ENCODE measurements at places on chromosomes 11 and 22.

- no peak for DNase-seq
Measured at GRCh38 chr22:49951986-49952896, 8.3 kb upstream of the PIM3 start.

- no peak for DNase-seq
Measured at GRCh38 chr11:47106798-47107411, 69.8 kb downstream of the ARFGAP2 start.

GRCh38 chr11:124200671-124201070 lies 17.5 kb downstream of the OR10D3 start:
- DNase-seq = no peak

DNA sequence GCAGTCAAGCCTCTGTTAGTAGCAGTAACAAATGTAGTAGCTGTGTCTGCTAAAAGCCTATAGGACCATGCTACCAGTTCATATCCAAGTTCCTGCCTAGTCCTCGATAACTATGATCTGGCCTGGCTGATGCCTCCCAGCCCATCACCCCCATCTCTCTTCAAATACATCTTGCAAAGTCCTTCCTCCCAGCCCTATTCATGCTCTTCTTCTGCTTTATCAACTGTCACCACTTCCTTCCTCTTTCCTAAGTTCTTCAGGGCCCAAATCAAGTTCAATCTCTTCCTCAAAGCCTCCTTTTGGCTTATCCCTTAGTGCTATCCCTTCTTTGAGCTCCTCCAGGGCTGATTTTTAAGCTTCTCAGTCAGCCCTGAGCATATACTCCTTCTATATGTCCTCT lies 150.9 kb upstream of the THY1 start:
- DNase-seq = no peak

DNA sequence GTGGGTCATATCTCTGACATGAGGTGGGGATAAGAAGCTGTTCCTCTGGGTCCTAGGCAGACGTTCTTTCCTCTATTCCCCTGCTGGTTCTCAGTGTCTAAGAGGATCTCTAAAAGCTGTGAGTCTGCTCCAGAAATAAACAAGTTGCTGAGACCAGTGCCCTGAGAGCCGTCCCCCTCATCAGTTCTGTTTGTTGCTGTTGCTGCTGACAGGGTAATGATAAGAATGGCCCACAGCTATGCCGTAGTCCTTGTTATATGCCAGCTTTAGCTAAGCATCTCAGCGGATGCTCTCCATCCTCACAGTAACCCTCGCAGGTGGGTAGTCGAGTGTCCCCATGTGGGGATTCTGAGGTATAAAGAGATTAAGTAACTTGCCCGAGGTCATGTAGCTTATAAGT lies 23.5 kb upstream of the ST14 start:
- DNase-seq = no peak

DNA sequence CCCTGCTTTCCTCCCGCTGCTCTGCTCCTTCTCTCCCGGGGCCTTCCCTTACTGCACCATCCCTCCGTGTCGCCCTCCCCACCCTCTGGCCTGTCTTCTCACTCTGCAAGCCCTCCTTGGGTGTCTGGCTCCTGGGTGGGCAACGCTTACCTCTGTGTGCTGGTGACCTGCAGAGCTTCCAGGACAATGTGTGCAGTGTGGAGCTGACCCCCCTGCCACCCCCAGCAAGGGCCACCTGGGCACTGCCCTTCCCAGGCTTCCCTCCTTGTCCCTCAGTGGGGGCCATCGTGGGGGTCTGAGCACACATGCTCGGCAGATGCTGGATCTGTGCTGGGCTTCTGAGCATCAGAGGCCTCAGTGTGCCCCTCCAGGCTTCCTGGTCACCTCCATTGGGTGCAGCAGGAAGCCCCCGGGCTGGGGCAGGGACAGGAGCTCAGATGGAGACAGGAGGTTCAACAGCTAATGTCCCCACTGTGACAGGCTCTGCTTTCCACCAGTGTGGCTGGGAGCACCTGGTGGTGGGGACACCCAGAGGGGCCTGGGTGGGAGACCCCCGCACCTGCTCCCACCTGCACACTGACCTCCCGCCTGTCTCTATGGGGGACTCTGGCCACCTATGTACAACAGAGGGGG lies 7.8 kb upstream of the BRSK2 start:
- no peak for DNase-seq

DNA sequence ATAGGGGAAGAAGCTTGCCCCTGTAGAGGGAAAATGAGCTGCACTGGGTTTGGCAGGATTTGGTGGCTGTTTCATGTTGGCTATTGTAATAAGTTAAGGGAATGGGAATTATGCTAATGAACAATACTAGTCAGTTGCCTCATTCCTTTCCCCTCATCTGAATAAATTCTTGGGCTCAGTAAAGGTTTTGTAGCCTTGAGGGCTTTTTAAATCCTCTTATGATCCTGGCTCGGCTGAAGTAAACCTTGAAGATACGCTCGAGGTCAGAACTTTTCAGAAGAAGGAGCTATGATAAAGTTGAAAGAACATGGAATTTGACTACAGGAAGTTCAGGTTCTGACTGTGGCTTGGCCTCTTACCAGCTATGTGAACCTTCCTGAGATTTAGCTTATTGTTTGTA lies 448.7 kb downstream of the RAB38 start:
- no peak for DNase-seq

- no peak for DNase-seq
Measured at GRCh38 chr22:11598492-11599440, 3929.2 kb upstream of the OR11H1 start.

GRCh38 chr22:21861851-21862250 lies 5.6 kb downstream of the MAPK1 start:
- no peak for DNase-seq

- DNase-seq = no peak
Measured at GRCh38 chr11:47348859-47349258, 3.6 kb downstream of the MYBPC3 start.

- no peak for DNase-seq
Measured at GRCh38 chr11:57626895-57627294, 22.8 kb downstream of the YPEL4 start.

GRCh38 chr11:17725174-17725573 lies 5.8 kb downstream of the MYOD1 start:
- no peak for DNase-seq

DNA sequence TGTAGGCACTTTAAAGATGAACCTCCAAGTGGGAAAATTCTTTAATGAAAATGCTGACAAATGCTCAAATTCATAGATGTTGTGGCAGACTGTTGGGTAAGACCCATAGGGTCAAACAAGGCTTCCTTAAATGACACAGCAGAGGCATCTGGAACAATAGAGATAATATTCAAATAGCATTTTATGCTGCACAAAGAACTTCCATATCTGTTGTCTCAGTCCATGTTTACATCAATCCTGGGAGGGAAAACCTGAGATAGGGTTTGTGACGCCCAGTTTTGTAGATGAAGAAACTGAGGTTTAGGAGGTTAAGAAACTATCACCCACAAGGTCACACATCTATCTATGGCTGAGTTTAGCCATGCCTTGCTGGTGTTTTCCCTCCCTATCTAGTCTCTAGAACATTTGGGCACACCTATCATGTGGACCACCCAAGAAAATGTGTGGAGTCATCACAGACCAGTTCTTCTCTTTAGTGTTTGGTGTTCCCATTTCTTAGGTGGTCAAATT lies 106.4 kb downstream of the EHF start:
- DNase-seq = no peak

GRCh38 chr11:75938543-75938942 lies 123.5 kb downstream of the UVRAG start:
- no peak for DNase-seq

GRCh38 chr11:119149018-119149785 lies at the start of gene ABCG4:
TSS of gene ABCG4 (plus strand) at chr11:119149052. CDS start at chr11:119149966, 914 bp downstream.
- DNase-seq = peak; percentile 12

DNA sequence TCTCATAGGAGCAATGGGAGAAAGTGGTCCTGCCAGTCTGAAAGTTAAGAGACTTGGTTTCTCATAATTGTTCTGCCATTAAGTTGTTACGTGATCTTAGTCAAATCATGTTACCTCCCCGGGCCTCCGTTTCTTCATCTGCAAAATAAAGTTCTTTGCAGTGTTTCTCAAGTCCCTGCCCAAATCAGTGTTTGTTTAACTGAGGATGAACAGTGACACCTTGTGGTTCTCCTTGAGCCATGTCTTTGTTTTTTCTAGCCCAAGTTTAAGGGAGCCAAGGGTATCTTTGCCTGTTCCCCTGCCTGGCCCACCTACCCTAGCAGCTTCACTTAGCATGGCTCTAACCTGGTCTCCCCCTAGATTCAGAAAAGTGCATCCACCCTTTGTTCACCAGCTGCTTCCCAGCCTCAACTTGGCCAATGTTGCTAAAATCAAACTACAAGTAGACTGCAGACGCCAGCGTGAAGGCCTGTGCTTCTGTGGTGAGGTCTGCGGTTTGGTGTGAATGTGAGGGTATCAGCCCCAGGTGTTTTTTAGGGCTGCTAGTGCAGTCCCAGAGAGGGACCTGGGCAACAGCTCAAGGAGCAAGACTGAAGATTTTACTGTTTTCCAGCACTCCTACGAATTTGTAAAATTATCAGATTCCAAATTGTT lies 35.5 kb downstream of the FZD4 start:
- DNase-seq = no peak

DNA sequence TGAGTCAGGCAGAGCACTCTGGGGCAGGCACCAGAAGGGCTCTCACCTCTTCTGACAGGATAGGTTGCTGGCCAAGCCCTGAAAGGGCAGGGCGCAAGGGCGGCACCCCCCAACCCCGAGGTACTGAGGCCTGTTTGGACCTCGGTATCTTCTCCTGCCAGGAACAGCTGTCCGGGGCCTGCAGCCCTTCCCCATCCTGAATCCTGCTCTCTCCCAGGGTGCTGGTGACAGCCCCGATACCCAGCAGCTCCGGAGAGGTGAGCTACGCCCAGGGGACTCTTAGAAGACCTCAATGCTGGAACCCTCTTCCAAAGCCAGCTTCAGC lies 79.1 kb downstream of the PHF21B start:
- DNase-seq = no peak

- DNase-seq = no peak
Measured at GRCh38 chr11:130396965-130397364, 31.4 kb downstream of the ADAMTS8 start.

- no peak for DNase-seq
Measured at GRCh38 chr11:121437018-121437685, 15.0 kb upstream of the SORL1 start.

DNA sequence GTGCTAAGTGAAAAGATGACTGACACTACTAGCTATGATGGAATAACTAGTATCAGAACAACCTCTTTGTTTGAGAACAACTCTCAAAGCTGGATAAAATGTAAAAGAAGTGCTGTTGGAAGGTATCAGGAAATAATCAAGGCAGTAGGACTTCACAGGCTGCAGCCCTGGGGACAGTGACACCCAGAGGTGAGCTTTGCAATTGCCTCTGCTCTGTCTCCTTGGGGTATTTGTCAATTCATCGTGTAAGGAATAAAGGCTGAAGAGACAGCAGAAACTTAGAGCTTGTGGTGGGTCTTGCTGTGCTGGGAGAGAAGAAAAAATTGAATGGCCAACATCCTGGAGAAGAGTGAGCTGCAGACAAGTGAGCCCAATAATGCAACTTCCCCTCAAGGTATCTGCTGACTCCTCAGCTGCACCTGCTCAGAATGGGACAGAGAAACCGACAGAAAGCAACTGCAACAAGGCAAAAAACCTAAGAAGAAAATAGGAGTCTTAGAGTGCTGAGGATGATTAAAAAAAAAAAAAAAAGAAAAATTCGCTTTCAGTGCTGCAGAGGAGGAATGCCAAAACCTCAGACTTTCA lies 141.1 kb downstream of the RCN1 start:
- peak; percentile 7 for DNase-seq

DNA sequence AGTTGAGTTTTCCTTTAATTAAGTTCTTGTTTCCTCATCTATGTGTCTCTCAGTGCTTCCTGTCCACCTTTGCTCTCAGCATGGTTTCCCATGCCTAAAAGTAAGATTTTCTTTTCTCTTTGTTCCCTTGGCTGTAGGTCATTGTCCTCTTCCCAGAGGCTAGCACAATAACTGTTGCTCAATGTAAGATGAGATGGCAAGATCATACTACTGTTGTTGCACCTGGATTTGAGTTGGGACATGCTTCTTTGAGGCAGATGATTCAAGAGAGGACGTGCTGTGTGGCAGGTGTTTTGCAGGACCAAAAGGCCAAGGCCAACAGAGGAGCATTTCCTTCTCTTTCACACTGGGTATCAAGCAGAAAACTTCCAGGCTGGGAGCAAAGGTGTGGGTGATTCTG lies 11.3 kb upstream of the NELL1 start:
- no peak for DNase-seq

GRCh38 chr11:108838102-108838791 lies 173.4 kb downstream of the DDX10 start:
- DNase-seq = no peak

DNA sequence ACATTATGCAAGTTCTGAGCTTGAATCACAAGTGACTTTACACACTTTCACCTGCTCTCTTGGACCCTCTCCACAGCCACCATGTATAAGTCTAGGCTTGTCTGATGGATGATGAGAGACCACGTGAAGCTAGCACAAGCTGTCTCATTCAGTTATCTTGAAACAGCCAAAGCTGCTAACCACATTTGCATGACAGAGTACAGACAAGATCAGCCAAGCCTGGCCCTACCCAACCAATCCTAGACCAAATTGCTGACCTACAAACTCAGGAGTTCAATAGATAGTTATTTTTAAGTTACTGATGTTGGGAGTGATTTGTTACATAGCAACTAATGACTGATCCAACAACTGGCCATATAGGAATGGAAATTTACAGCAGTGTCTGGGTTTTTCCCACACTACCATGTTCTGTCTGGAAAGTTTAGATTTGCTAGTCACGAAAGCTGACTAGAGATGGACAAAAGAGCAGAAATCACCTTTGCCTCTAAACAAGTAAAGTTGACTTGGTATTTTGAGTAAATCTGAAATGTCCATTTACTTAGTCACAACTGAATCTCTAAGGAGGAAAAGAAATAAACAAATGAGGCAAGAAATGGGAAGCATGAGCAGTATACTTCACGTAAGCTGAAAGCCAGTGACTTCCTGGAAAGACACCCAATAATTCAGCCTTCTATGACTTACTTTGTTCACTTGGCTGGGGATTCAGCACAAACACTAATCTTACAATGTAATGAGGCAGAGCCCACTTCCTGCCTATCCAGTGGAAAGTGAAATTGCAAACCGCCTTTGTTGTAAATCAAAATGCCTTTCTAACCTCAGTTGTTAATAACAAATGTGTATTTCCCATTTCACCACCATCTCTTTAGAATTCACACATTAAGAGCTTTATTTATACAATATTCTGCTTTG lies 101.7 kb downstream of the FAM181B start:
- DNase-seq = no peak

- no peak for DNase-seq
Measured at GRCh38 chr11:99199341-99199740, 178.6 kb downstream of the CNTN5 start.

GRCh38 chr11:113578033-113578380 lies 102.8 kb upstream of the DRD2 start:
- DNase-seq = no peak

DNA sequence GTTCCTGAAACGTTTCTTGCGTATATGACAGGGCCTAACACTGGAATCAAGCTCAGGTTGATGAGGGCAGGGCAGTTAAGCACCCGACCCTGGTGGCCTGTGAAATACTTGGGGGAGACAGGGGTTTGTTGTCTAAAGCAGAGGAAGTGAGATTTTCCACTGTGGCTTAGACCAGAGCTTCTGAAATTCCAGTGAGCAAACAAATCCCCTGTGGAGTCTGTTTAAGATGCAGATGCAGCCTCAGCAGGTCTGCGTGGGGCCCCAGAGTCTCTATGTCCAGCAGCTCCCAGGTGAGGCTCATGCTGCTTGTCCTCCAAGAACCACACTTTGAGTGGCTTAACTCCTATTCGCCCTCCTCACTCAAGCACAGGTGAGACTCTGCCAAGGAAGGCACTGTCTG lies 39.1 kb upstream of the PRAME start:
- no peak for DNase-seq

- DNase-seq = no peak
Measured at GRCh38 chr11:127157225-127157624, 156.7 kb upstream of the KIRREL3 start.

All from stimulated activated CD4-positive, alpha-beta T cell treated with anti-CD3 and anti-CD28 coated beads, Interleukin-4, amount 100 ng/mL, for 24 hours (primary cell).